ENCODE measurements at places on chromosomes 5 and 9. TPM values are rescaled to one million over a fixed set of nuclear protein-coding genes. Genes with fewer than 3 reads are reported as not detected.

The RNF14 gene
- total RNA-seq = 61.4 TPM

The OBP2B gene
- not detected for total RNA-seq

The DEPDC1B gene
- 17.4 TPM for total RNA-seq

The CBY3 gene
- total RNA-seq = not detected

The SLC9A3 gene
- total RNA-seq = 2.2 TPM

The INSL4 gene
- 16.3 TPM for total RNA-seq

The CDX1 gene
- total RNA-seq = not detected

The OTP gene
- 0.12 TPM for total RNA-seq

The JMY gene
- total RNA-seq = 3.3 TPM

The SOX30 gene
- not detected for total RNA-seq

The IRX4 gene
- total RNA-seq = not detected

The MLANA gene
- not detected for total RNA-seq

The RFESD gene
- total RNA-seq = 2.5 TPM

The ARHGEF39 gene
- total RNA-seq = 18.0 TPM

The ZNF354C gene
- 0.53 TPM for total RNA-seq

The SCGB3A2 gene
- not detected for total RNA-seq

The TMEM250 gene
- 53.9 TPM for total RNA-seq
